CD4-positive, CD25-positive, alpha-beta regulatory T cell (primary cell): ENCODE measurements at places on chromosomes 2 and 18. TPM values are rescaled to one million over a fixed set of nuclear protein-coding genes. Genes with fewer than 3 reads are reported as not detected.

DYSF gene
- not detected for polyA plus RNA-seq

FAM124B gene
- polyA plus RNA-seq, result 3.2 TPM

KLHL41 gene
- not detected for polyA plus RNA-seq

C2orf68 gene
- 17.4 TPM for polyA plus RNA-seq
